ENCODE measurements at places on chromosomes 2 and 18. TPM values are rescaled to one million over a fixed set of nuclear protein-coding genes. Genes with fewer than 3 reads are reported as not detected.

The UPP2 gene
- total RNA-seq: not detected

DNA sequence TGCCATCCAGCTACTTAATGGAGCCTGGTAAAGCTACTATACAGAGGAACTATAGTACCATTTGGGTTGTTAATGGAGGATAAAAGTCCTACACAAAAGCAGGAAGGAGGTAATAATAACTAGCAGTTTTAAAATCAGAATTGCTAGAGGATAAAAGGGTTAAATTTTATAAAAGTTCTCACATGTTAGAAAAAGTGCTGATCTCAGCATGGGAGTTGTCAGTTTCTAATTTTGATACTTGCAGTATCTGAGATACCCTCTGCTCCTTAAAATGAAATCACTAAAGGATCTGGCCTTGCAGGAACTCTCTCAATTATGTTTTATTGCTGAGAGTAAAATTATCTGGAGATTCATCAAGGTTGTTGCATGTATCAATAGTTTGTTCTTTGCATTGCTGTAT, 272.2 kb upstream of the GYPC start:
- no peak for DNase-seq

- DNase-seq: peak; percentile 43
Observed at GRCh38 chr2:39243469-39244123, at the start of gene CDKL4. CDKL4 (minus strand) TSS chr2:39243970.

DNA sequence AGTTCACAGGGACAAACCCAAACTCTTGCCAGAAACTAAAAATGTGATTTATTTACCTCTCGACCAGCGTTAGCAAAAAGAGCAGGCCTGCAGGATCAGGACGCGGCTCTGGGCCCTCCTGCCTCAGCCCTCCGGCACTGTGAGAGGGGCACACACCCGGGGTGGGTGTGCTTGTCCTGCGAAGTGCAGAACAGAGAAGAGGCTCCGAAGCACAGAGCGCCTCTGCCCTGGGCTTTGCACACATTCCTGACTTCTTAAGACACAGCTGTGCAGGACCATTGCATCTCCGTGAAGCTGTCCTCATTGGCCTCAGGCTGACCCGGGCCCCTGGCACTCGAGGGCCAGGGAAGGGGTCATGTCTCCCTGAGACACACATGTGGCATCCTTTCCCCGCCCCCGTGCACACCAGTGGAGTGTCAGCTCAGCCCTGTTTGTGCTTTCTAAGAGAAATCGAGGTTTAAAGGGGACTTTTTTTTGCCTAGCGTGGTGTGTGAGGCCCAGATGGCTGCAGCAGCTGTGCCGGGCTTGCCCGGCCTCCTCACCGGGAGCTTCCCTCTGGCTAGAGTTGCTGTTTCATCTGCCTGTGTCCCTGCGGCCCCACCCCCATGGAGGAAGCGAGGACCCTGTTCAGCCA, 9.9 kb upstream of the NFATC1 start:
- DNase-seq: peak; percentile 10

DNA sequence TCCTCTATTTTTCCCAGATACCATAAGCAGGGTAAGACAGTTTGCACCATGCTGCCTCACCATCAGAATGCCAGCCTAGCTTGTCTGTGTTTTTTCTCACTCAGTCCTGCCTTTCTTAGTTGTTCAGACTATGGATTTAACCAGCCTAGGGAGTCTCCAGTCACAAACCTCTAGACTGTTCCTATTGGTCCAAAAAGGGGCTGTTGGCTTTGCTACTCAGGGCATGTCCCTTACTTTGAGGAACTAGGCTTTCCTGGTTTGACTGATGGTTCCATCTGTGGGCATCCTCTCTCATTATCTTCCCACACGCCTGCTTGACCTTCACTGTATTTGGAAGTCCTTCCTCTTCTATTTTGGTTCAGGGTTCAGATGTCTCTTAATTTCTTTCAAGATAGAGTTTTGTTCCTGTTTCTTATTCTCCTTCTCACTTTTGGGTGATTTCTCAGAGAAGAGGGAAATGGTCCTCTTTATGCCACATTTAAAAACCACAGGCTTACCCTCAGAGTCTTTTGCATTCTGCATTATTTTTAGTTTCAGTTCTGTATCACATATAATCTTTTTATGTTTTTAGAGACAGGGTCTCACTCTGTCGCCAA, 31.3 kb upstream of the TMEM131 start:
- no peak for DNase-seq

DNA sequence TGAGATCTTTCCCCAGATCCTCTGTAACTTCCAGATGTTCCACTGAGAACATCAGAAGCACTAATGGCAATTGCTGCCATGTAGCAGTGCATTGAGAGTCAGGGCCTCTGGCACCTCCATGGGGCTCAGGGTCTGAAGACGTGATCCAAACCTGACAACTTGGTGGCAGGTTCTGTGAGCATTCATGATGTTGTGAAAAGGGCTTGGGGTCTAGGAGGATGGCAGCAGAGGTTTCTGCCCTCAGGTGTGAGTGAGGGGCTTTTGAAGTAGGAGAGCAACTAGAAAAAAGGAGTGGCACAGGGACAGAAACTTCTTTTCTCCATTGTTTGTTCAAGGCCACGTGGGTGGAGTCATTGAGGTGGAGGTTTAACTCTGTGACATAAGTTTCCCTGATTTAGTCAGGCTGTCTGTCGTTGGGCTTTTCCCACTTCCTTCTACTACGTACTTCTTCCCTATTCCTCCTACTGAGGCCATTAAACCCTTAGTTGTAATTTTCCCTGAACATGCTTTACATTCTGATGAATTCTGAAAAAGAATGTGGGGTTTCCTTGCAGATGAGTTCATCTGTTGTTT, 13.1 kb downstream of the CFLAR start:
- DNase-seq: no peak

DNA sequence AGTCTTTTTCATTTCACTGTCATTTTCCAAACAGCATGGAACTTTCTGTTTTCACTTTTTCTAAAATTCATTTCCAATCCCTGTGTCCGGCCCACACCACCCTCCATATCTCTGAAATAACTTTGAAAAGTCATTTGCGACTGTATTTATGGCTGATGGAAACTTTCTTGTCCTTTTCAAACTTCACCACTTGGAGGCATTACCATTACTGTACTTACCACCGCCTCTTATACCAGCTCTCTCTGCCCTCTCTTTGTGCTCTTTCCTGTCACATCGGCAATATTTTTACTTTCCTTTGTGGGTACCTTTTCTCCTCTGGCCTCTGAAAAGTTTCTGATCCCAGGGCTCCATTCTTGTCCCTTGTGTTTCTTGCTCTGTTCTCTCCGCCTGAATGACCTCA, 39.5 kb upstream of the IL1RL1 start:
- DNase-seq: no peak

Measured in testis (tissue), 5 donors.